CD8-positive, alpha-beta T cell (primary cell): ENCODE measurements at places on chromosomes 2 and 18. TPM values are rescaled to one million over a fixed set of nuclear protein-coding genes. Genes with fewer than 3 reads are reported as not detected.

STEAP3 gene
- total RNA-seq, result not detected

AKAIN1 gene
- total RNA-seq, result not detected

GNAL gene
- 0.62 TPM for total RNA-seq

SPAG16 gene
- 3.7 TPM for total RNA-seq

ALLC gene
- not detected for total RNA-seq

SPATA3 gene
- not detected for total RNA-seq

PSMD1 gene
- total RNA-seq, result 33.9 TPM

C2orf78 gene
- not detected for total RNA-seq

CCBE1 gene
- total RNA-seq, result not detected

CHRNG gene
- not detected for total RNA-seq

EPHA4 gene
- 65.5 TPM for total RNA-seq

GTF2A1L gene
- total RNA-seq, result not detected

CRACDL gene
- 0.75 TPM for total RNA-seq

GCFC2 gene
- total RNA-seq, result 14.4 TPM

RUFY4 gene
- 0.44 TPM for total RNA-seq

ACOXL gene
- total RNA-seq, result not detected

CPO gene
- not detected for total RNA-seq

EEF1B2 gene
- total RNA-seq, result 1,147 TPM

RNF149 gene
- 129 TPM for total RNA-seq

RGPD4 gene
- total RNA-seq, result 0.42 TPM

NCKAP5 gene
- not detected for total RNA-seq

LYPD6 gene
- total RNA-seq, result not detected

TGFA gene
- 0.58 TPM for total RNA-seq

TMEFF2 gene
- total RNA-seq, result not detected

SLC19A3 gene
- total RNA-seq, result not detected

TMEM37 gene
- not detected for total RNA-seq

EMILIN2 gene
- 1.6 TPM for total RNA-seq

SLC16A14 gene
- total RNA-seq, result 0.44 TPM

DSC3 gene
- not detected for total RNA-seq

AQP12A gene
- not detected for total RNA-seq

CFAP65 gene
- not detected for total RNA-seq

SPTBN1 gene
- total RNA-seq, result 268 TPM

ONECUT2 gene
- not detected for total RNA-seq

KIF5C gene
- total RNA-seq, result 6.5 TPM

IRS1 gene
- 5.9 TPM for total RNA-seq

SKA1 gene
- 0.22 TPM for total RNA-seq

ST3GAL5 gene
- total RNA-seq, result 110 TPM

ZNF892 gene
- total RNA-seq, result 0.78 TPM

SCG2 gene
- total RNA-seq, result not detected

KIAA2012 gene
- not detected for total RNA-seq
